ENCODE measurements at places on chromosomes 2 and 18.

GRCh38 chr2:108128249-108128648, 111.5 kb upstream of the SULT1C3 start:
- DNase-seq: no peak

GRCh38 chr2:143084462-143084861, 44.8 kb upstream of the ARHGAP15 start:
- DNase-seq: no peak

DNA sequence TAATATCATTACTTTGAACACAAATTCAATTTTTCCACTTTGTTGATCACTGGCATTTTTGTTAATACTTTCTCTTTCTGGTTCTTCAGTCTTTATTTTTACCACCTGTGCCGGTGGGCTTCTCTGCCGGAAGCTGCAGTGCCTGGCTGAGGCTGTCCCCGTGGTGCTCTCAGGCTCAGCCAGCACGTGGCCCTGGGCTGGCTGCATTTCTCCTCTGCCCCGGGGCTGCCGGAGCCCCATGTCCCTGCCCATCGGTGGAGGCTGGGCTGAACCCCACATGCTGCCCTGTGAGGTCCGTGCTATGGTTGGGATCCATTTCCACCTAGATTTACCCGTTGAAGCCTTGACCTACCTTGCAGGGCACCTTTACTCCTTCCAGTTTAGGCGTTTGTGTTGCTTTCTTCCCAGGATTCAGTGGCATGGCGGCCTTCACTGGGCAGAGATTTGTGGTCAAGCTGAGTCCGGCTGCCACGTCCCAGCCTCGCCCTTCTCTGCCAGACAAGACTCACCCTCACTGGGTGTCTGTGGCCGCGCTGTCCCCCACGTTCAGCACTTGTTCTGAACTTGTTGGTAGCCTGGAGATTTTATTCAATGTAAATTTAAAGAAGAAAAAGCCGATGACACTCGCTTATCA, 12.8 kb upstream of the TMEM18 start:
- DNase-seq: no peak

- DNase-seq: no peak
Observed at GRCh38 chr2:174247474-174248186, 702 bp downstream of the OLA1 start.

Measured in SK-MEL-5 (cell line).